ENCODE measurements at places on chromosomes 1 and 21. TPM values are rescaled to one million over a fixed set of nuclear protein-coding genes. Genes with fewer than 3 reads are reported as not detected.

The FCRL2 gene
- not detected for total RNA-seq

The ACTL8 gene
- not detected for total RNA-seq

The MAN1C1 gene
- 1.4 TPM for total RNA-seq

The PTAFR gene
- 1.2 TPM for total RNA-seq

The BRINP3 gene
- not detected for total RNA-seq
